SW 1271 (cell line): ENCODE measurements at places on chromosomes 16 and 17.

GRCh38 chr16:54400261-54400660, 113.7 kb upstream of the IRX3 start:
- DNase-seq = no peak

DNA sequence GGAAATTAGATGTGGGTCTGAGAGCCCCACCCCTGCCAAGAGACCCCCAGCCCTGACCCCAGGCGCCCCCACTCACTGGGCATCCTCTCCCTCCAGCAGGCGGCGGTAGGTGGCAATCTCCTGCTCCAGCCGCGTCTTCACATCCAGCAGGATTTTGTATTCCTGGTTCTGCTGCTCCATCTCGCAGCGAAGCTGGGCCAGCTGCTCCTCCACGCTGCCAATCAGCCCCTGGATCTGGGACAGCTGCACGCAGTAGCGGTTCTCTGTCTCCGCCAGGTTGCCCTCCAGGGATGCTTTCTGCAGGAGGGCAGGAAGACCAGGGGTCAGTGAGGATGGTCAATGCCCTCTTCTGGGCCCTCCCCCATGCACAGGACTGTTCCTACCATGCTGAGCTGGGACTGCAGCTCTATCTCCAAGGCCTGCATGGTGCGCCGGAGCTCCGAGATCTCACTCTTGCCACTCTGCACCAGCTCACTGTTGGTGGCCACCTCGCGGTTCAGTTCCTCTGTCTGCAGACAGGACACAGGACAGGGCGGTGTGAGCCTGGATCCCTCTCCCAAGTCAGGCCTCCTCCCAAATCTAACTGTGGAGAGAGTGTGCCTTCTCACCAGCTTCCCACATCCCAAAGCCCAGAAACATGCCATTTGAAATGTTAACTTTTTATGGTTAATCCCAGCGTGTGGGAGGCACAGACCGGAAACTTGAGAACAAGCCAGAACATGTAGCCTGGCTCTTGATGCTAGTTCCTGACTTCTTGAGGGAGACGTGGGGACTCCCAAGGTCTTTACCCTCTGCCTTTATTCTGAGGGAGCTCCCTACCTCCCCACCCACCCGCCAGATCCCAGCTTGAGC, 3.6 kb downstream of the KRT17 start:
- no peak for DNase-seq

- DNase-seq = no peak
These were observed 11.2 kb downstream of the PRAC1 start for GRCh38 chr17:48711128-48711527.

- no peak for DNase-seq
These were observed 3.3 kb downstream of the GAS2L2 start for GRCh38 chr17:35749560-35750412.

- no peak for DNase-seq
These were observed 68.0 kb upstream of the GAS7 start for GRCh38 chr17:10266296-10266876.

GRCh38 chr17:55440391-55440790, 18.8 kb upstream of the MMD start:
- no peak for DNase-seq

DNA sequence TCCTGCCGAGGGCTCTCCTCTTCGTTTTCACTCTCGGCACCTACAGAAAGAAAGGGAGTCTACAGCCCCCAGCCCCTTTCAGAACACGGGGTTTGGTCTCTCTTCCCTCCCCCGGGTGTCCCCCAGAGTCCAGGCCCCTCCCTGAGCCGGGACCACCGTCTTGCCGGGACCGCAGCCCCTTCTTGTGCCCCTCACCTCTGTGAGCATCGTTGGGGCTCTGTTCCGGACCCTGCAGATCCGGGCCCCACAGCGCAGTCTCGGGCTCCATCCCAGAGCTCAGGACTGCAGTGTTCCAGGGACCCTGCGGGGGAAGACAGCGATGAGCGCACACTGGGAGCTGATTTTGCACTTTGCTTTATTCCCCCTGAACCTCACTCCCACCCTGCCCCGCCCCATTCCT, 2.8 kb downstream of the ZNF629 start:
- no peak for DNase-seq
